ENCODE measurements at places on chromosomes 5 and 9.

GRCh38 chr9:75490326-75490725 lies 400.1 kb upstream of the PCSK5 start:
- DNase-seq: no peak

GRCh38 chr5:77637170-77637997 lies 1.1 kb downstream of the OTP start:
- no peak for DNase-seq

DNA sequence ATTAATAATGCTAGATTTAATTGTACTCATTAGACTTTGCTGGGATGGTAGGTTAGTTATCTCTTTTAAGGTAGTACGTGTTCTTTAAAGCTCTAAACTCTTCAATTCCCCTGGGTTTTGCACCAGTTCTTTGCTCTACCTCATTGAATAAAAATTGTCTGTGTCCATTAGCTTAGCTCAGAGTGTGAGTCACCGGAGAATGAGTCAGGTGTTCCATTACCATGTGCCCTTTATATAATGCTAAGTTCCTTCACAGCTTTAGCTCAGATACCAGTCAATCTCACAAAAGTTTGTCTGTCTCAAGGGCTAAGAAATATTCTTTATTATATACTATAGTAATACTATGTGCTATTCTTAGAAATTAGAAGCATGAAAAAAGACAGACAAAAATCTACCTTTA lies 339.4 kb downstream of the PRELID2 start:
- DNase-seq: no peak

GRCh38 chr5:169584998-169585451 lies 1.5 kb downstream of the SPDL1 start:
- no peak for DNase-seq

GRCh38 chr5:114984796-114985195 lies 184.9 kb downstream of the TRIM36 start:
- no peak for DNase-seq

DNA sequence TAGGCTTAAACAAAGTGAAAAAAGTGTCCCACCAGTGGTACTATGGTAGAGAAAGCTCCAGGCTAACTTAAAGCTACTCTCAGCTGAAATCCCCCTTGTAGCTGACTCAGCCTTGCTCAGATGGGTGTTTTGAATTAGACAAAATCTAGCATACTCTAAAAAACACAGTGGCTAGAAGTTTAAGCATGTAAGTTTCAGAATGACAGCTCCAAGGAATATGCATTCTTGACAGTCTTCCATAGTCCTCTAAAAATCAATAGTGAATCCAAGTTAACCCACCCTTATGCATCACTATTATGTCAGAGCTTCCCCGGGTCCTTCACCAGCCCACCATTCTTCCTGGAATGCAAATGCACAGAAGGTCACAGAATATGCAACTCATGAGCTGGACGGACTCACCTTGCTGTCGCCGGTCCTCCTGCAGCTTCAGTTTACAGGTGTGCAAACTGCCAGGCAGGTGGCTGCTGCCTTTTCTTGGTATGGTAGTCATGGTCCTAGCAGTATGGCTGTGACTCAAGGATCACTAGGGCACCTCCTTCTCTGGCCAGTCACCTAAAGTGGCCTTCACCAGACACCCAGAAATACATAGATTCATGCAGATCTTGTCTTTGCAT lies 668 bp downstream of the RANBP3L start:
- DNase-seq: no peak

GRCh38 chr9:127923771-127924170 lies 6.8 kb downstream of the PIP5KL1 start:
- DNase-seq: no peak

GRCh38 chr5:158014372-158014771 lies 155.4 kb upstream of the CLINT1 start:
- no peak for DNase-seq

GRCh38 chr9:21558079-21558478 lies 76.0 kb upstream of the IFNE start:
- DNase-seq: no peak

DNA sequence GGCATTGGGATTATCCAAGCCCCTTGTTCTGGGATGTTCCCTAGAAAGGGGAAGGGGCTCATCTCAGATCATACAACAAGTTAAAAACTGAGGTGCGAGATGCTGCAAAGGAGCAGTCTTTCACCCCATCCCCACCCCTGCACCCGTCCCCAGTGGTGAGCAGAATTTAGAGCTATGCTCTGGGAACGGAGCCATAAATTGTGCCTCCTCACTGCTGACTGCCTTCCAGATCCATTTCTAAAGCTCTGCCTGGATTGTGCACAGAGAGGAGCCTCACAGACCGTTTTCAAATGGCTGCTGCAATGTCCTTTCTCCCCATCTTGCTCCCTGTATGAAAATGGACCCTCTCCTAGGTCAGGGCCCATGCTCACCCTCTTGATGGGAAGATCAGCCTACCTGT lies 8.3 kb downstream of the SLC25A48 start:
- DNase-seq: no peak

Measured in GM06990 (cell line).